Stimulated activated CD8-positive, alpha-beta memory T cell treated with anti-CD3 and anti-CD28 coated beads, Interleukin-2, amount 100 ng/mL, for 1 hour (primary cell): ENCODE measurements at places on chromosomes 12 and 14.

DNA sequence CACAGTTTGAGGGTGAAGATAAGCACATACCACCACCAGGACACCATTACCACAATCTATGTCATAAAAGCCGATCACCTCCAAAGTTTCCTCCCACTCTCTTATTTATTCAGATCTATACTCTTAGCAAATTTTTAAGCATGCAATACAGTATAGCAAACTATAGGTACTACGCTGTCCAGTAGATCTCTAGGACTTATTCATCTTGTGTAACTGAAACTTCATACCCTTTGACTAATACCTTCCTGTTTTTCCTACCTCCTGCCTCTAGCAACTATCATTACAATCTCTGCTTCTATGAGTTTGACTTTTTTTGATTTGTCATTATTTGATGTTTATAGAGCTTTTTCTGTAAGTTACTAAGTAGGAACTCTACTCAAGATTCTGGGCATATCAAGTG lies 84.5 kb upstream of the MANSC4 start:
- no peak for DNase-seq

- no peak for DNase-seq
These were observed 310.4 kb downstream of the ATXN7L3B start for GRCh38 chr12:74848006-74848405.

- DNase-seq: no peak
These were observed 77.8 kb downstream of the RERG start for GRCh38 chr12:15143467-15143866.

GRCh38 chr14:30312214-30312613 lies 246.7 kb upstream of the G2E3 start:
- DNase-seq: no peak

GRCh38 chr12:52215587-52216031 lies 17.4 kb upstream of the KRT7 start:
- DNase-seq: no peak
